Left renal cortex interstitium (tissue), 4 donors: ENCODE measurements at places on chromosomes 12 and 14. TPM values are rescaled to one million over a fixed set of nuclear protein-coding genes. Genes with fewer than 3 reads are reported as not detected.

SERPINA1 gene
- polyA plus RNA-seq, result 83.3 TPM

MANSC4 gene
- polyA plus RNA-seq, result 0.73 TPM

MVK gene
- polyA plus RNA-seq, result 24.7 TPM

CLEC1A gene
- polyA plus RNA-seq, result 3.7 TPM

LDHB gene
- 1,222 TPM for polyA plus RNA-seq

HELB gene
- polyA plus RNA-seq, result 2.7 TPM

TMEM229B gene
- polyA plus RNA-seq, result 1.8 TPM

ACOT4 gene
- polyA plus RNA-seq, result 4.2 TPM
